Activated CD4-positive, alpha-beta T cell treated with anti-CD3 and anti-CD28 coated beads, Interleukin-2, amount 10 ng/mL, durations not matched to agents 7 days and 5 days (primary cell): ENCODE measurements at places on chromosomes 6 and 20. TPM values are rescaled to one million over a fixed set of nuclear protein-coding genes. Genes with fewer than 3 reads are reported as not detected.

The APOBEC2 gene
- total RNA-seq = not detected

The ADGRF1 gene
- total RNA-seq = not detected

The NKAIN2 gene
- not detected for total RNA-seq

The F13A1 gene
- total RNA-seq = not detected

The SLC9A8 gene
- 23.1 TPM for total RNA-seq
